ENCODE measurements at places on chromosomes 3 and 15.

GRCh38 chr3:13140596-13140995 is 67.4 kb upstream of the IQSEC1 start:
- no peak for DNase-seq

DNA sequence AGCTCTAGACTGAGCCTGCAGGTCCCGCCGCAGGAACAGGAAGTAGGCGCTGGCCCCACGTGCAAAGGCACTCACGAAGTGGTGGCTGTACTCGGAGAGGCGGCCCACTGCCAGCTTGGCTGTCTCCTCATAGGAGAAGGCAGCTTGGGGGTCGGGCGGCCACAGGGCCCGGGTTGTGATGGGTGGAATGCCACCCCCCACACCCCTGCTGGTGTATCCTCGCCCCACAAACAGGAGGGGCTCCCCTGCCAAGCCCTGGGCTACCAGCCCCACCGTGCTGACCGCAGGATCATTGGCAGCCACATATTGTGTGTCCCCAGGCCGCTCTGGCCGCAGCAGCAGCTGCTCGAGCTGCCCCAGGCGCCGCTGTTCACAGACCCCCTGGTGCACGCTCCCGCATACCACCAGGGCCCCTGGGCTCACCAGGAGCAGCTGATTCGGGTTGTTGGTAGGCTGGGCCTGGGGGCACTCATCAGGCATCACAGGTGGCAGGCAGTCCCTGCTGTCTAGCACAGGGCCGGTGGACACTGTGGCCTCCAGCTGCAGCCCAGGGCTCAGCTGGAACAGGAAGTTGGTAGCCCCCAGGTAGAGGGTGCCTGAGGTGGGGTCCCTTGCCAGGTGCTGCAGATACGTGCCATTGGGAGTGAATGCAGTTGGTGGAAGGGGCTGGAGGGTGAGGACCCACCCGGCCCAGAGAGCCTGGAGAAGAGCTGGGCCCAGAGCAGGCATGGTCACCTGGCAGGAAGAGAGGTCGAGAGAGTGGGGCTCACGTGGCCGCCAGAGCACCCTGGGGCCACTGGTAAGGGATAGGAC is 5.8 kb downstream of the PLXNB1 start:
- DNase-seq, result no peak

GRCh38 chr15:62739082-62739481 is 303.5 kb upstream of the TPM1 start:
- peak; percentile 32 for DNase-seq

GRCh38 chr3:137035631-137036030 is 77.8 kb downstream of the IL20RB start:
- DNase-seq, result peak; percentile 21

GRCh38 chr3:60696428-60697125 is 554.7 kb downstream of the FHIT start:
- DNase-seq, result no peak

- no peak for DNase-seq
Measured at GRCh38 chr15:74182131-74182530, 8.6 kb downstream of the ISLR start.

DNA sequence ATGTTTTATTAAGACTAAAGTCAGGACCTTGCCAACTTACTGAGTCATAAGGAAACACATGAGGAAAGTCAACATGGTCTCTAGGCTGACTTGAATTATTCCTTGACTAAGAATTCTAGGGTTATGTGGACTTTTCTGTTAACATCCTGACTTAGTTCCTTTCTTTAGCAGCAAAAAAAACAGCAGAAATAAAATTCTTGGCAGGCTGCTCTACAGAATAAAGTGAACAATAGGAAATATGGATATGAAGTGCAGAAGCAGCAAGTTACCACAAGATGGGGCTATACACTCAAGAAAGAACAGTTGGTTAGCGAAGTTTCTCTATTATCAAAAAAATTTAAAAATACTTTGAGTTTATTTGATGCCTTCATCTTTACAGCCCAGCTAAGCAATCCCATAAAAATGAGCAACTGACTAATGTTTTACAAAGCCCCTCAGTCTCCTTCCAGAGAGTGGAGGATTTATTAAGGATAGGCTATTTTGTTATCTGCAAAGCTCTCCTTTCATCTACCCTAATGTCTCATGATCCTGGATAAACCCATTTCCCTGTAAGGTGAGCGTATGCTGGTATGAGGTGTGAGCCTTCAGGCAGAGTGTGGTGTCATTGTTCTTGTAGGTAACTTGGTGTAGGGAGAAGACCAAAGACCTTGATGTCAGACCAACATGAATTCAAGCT is 23.1 kb upstream of the MCCC1 start:
- peak; percentile 26 for DNase-seq

DNA sequence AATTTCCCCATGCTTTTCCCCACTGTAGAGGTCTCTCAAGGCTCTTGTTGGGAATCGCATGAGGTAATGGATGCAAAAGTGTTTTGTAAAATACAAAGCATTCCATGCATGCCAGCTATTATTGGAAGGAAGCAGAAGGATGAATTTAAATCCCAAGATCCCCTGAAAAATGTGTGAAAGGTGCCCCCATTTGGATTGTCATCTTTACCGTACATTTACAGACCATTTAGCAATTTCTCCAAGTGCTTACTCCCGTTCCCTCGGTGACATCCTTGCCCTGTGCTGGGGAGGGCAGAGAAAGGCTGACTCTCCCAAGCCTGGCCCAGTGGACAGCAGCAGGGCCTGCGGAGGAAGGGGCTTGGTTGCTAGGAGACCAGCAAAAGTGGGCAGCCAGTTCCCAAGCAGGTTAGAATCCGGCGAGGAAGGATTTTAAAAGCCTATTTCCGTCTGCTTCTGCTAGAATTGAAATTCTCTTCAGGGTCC is 31.1 kb upstream of the NEO1 start:
- DNase-seq, result no peak

DNA sequence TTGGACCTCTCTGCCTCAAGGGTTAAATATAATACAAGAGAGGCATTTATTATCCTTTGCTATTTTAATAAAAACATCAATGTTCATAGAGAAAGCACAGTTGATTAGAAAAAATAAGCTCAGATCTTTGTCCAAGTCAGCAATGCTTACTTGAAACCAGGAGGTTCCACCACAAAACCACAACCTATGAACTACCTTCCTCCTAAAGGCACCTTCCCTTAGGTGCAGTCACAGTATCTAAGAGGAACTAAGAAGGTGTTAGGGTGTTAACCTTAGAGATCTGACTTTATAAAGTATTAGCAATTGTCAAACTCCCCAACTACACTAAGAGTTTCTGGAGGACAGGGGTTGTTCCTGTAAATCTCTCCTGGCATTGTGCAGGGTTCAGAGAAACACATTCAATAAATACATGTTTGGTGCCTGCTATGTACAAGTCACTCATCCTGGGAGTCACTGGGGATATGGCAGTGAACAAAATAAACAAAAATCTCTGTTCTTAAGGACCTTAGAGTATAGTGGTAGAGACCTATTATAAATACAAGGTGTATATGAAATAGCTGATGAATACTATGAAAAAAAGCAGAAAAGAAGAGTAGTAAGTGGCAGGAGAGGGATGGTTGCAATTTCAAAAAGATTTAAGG is 208.6 kb downstream of the NFKBIZ start:
- DNase-seq, result no peak

- DNase-seq, result peak; percentile 28
Measured at GRCh38 chr3:49668861-49669260, 5.3 kb upstream of the APEH start.

- DNase-seq, result no peak
Measured at GRCh38 chr3:148070041-148070440, 627.7 kb upstream of the AGTR1 start.

GRCh38 chr15:25250906-25251622 is 187.8 kb downstream of the UBE3A start:
- no peak for DNase-seq
